ENCODE measurements at places on chromosomes 11 and 22. TPM values are rescaled to one million over a fixed set of nuclear protein-coding genes. Genes with fewer than 3 reads are reported as not detected.

APOL4 gene
- total RNA-seq, result 6.0 TPM

BIK gene
- 2.0 TPM for total RNA-seq

MOGAT2 gene
- not detected for total RNA-seq

HTR3A gene
- not detected for total RNA-seq

GSTT2B gene
- 1.3 TPM for total RNA-seq

GAL3ST1 gene
- total RNA-seq, result not detected

MMP7 gene
- 0.44 TPM for total RNA-seq

SLC37A2 gene
- 0.57 TPM for total RNA-seq

OAF gene
- 20.3 TPM for total RNA-seq

CNIH2 gene
- total RNA-seq, result not detected

KRTAP5-8 gene
- not detected for total RNA-seq

CECR2 gene
- total RNA-seq, result under 0.01 TPM

KDM4E gene
- total RNA-seq, result not detected

TBX10 gene
- not detected for total RNA-seq

DEFB131B gene
- not detected for total RNA-seq

GGTLC2 gene
- total RNA-seq, result not detected

CTSW gene
- not detected for total RNA-seq

MUC2 gene
- not detected for total RNA-seq

DLG2 gene
- 0.49 TPM for total RNA-seq

APLP2 gene
- 1,316 TPM for total RNA-seq

SAA4 gene
- not detected for total RNA-seq

ENDOD1 gene
- total RNA-seq, result 27.8 TPM

YAP1 gene
- total RNA-seq, result 16.7 TPM

TYR gene
- total RNA-seq, result not detected

OTOG gene
- not detected for total RNA-seq

TRPC6 gene
- total RNA-seq, result 106 TPM

All from bladder microvascular endothelial cell (primary cell).